ENCODE measurements at places on chromosomes 12 and 14.
A peak's percentile ranks its signal among the peaks of the same experiment; 100 is the strongest.

DNA sequence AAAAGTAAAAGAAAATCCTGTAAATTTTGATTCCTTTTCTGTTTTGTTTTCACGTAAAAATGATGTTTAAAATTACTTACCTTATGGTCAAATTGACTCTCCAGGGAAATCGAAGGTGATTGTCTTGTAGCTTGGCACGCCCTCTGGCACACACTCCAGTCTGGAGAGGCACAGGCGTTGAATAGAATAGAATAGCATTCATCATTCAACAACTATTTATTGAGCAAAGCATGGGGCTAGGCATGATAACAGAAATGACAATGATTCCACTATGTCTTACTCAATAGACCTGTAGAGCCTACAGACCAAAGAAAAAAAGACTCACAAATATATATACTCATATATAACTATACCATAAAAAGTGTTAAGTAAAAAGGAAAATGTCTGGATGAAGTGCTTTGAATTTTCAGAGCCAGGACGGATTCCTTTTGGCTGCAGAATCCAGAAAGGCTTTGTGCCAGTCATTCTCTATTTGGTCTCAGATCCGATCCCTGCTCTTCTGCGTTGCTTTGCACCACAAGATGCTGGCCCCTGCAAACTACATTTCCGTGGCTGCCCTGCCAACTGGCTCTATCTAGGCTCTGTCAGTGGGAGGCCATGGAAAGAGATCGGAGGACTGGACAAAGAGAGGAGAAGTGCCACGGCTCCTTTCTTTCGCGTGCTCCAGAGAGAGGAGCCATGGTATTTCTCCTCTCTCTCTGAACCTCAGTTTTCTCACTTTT, 231.8 kb downstream of the CRADD start:
- no peak for DNase-seq

DNA sequence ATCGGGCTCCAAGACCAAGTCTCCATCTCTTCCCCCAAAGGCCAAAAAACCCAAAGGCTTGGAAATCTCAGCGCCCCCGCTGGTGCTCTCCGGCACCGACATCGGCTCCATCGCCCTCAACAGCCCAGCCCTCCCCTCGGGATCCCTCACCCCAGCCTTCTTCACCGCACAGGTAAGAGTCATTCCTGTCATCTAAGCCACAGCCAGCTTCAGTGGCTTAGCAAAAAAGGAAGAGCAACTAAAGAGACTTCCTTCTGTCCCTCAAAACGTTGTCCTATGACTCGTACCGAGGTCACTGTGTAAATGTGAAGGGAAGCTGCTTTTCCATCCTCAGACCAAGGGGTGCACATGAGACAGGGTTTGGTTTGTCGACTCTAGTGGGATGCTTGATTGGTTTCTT, 53.4 kb downstream of the ELK3 start:
- DNase-seq, result no peak

DNA sequence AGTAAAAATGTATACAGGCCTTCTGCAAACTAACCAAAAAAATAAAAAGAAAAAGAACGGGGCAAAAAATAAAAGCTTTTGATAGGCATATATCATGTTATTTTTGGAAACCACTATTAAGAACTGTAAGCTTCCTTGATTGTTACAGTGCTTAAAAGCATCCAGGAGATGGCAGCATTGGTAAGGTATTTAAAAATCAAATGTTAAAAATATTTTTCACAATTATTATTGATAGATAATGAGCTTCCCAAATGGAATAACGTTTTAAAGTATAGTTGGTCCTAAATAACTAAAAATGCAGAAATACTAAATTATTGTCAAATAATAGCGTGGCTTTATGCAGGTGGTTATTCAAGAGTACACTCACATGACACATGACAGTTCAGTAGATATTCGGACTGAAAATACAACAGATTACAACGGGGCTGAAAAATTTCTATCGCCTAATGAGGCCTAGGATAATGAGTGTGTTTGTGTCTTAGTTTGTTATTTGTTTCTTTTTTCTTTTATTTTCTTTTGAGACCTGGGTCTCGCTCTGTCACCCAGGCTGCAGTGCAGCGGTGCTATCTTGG, 127.2 kb upstream of the ATF7IP start:
- no peak for DNase-seq

DNA sequence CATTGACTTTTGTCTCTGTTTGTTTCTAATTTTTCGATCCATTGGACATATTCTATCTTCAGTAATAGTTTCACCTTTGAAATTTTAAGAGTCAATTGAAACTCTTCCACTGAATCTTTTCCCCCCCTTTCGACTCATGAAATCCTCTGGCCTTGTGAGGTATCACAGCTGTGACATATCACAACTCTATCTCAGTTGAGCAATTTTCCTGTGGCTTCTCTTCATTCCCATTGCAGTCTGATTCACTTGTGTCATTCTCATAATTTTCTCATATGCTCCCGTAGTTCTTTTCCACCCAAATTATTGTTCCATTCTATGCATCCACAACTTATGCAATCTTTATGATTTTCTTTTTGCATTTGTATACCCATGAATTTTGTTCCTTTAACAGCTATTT, 261.6 kb downstream of the DACT1 start:
- no peak for DNase-seq

- DNase-seq, result no peak
These were observed 287.3 kb upstream of the FLRT2 start for GRCh38 chr14:85242666-85243065.

DNA sequence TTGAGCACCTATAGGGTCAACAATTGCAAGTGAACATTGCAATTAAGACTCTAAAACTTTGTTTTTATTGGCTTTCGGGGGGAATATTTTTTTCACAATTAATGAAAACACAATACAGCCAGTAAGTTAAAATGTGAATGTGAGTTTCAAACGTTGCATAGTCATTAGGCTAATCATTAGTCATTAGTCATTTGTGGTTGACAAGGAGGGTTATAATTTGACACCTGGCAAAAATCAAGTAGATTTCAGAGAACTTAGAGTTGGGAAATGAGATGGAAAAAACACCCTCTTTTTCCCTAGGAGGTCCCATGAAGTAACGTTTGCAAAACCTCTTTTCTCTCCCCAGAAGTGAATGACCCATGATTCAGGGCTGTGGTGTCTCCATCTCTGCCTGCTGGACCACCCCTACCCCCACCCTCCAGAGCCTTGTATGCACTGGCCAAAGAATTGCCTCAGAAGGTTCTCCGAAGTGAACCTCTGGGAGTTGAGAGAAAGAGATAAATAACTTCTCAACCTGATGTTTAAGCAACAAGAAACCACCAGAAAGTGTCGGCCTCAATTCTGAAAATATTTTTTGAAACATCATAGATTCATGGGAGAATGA, 196.3 kb downstream of the PAX9 start:
- DNase-seq, result no peak

DNA sequence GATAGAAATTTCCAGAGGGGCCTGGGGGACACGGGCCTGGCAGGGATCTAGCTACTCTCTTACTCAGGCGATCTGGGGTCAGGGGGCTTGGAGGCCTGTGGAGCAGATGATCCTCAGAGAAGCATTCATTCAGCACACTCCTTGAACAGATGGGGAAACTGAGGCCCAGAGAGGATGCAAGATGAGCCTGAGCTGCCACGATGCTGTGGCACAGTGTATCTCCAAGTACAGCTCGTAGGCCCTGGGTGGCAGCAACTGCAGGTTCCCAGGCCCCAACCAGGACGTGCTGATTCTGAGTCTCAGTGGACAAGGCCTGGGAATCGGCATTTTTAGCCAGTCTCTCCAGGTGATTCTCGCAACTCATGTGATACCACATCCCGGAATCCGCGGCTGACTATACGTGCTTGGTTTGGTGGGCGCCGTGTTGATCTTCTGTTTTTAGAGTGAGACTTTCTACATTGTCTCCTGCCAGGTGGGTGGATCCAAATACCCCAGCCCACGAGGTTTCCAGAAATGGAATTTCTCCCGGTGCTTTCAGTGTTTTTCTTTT, 22.5 kb downstream of the ADGRD1 start:
- DNase-seq, result no peak

- no peak for DNase-seq
These were observed 6.1 kb downstream of the CEP170B start for GRCh38 chr14:104871145-104871655.

- no peak for DNase-seq
These were observed 3.9 kb upstream of the SMARCD1 start for GRCh38 chr12:50081096-50081808.

DNA sequence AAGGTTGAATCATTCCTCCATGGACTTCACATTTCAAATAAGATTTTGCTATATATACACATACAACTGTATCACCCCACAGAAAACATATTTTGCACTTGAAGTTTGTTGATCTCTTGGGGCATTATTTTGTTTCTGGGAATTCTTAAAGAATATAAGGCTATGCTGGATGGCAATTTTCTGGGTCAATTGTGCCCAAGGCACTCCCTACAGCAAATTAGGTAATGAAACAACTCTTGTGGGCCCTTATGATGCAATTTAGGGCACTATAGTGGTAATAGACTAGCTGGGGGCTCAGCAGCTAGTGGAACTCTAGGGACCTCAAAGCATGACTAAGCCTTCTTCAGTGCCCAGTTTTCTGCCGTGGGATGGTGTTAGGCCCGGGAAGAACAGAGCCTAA, 444.4 kb downstream of the NRXN3 start:
- DNase-seq, result no peak

- no peak for DNase-seq
These were observed 649 bp upstream of the GNPNAT1 start for GRCh38 chr14:52792097-52792415.

GRCh38 chr12:74770552-74770951, 232.9 kb downstream of the ATXN7L3B start:
- DNase-seq, result no peak

- peak; percentile 41 for DNase-seq
These were observed 128.6 kb downstream of the CRACR2A start for GRCh38 chr12:3624273-3624672.

- no peak for DNase-seq
These were observed 128.3 kb downstream of the AACS start for GRCh38 chr12:125193376-125194152.

DNA sequence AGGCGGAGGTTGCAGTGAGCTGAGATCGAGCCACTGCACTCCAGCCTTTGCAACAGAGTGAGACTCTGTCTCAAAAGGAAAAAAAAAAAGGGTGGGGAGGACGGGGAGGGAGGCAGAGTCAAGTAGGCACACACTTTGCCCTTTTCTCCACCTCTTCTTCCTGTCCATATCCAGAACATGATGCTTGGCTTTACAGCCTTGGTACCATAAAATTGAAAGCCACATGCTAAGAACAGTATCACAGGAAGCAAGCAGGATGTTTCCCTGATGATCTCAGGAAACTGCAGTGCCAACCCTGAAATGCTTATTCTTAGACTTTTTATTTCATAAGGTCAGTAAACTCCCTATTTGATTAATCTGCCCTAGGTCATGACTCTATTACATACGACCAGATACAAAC, 32.5 kb upstream of the YAF2 start:
- no peak for DNase-seq

DNA sequence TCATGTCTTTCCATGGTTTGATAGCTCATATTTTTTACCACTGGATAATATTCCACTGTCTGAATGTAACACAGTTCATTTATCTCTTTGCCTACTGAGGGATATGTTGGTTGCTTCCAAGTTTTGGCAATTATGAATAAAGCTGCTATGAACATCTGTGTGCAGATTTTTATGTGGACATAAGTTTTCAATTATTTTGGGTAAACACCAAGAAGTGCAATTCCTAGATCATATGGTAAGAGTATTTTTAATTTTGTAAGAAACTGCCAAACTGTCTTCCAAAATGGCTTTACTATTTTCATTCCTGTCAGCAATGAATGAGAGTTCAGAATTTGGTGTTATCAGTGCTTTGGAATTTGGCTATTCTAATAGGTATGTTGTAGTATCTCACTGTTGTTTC, 43.7 kb upstream of the SLC35F4 start:
- no peak for DNase-seq

- no peak for DNase-seq
These were observed 427.5 kb upstream of the MGAT4C start for GRCh38 chr12:86683568-86684304.

GRCh38 chr14:61461808-61462275, 140.5 kb downstream of the PRKCH start:
- peak; percentile 62 for DNase-seq

DNA sequence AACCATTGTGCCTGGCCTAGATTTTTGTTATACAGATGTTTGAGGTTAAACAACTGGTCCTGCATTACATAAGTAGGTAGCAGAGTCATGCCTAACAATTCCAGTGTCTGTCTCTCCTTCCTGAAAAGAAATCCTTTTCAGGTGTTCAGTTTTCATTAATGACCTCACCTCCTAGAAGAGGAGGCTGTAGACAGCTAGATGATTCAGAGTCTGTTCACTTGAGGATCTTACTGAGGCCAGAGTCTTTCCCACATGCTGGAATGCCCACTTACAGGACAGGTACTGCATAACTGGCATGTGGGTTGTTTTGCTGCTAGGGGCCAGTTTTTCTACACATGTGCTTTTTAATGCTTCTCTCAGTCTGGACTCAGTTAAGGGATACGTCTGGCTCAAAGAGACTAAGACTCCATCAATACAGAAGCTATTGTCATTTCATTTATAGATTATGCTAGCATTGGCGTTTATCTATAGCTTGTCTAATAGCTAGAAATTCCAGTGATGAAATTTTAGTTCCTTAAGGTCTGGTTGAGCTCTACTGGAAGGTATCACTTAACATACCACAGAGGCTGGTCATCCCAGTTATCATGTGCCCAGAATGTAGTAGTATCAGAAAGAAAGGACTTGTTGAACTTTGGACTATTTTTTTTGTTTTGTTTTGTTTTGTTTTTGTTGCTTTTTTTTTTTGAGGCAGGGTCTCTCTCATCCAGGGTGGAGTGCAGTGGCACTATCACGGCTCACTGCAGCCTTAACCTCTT, 206.4 kb downstream of the ERC1 start:
- no peak for DNase-seq

DNA sequence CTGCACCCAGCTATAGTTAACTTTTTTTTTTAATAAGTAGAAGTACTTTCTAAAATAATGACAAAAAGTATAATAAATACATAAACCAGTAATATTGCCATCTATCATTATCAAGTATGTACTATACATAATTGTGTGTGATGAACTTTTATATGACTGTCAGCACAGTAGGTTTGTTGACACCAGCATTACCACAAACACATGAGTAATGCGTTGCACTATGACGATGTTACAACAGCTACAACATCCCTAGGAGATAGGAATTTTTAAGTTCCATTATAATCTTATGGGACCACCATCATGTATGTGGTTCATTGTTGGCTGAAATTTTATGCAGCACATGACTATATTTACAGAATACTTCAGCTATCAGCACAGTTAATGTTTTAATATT, 62.9 kb upstream of the VSX2 start:
- no peak for DNase-seq

- no peak for DNase-seq
These were observed 374.3 kb downstream of the C12orf75 start for GRCh38 chr12:105704787-105705186.

- DNase-seq, result no peak
These were observed 734.9 kb upstream of the USP15 start for GRCh38 chr12:61525331-61525730.
